DMS79 (cell line): ENCODE measurements at places on chromosomes 5 and 9.

DNA sequence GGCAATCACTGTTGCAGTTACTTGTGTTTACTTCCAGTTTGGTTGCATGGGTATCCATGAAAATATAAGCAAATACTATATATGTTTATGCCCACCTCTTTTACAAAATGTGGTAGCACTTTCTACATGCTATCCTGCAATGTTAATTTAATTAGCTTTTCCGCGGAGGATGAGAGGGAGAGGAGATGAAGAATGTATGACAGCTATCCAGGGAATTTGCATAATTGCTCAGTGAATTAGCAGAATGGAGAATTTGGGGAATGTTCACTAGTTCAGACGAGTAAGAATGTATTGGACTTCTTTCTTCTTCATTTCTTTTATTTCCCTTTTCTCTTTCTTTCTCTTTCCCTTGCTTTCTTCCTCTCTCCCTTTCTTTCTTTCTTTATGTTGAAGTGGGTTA lies 140.7 kb upstream of the SLC28A3 start:
- DNase-seq: no peak

DNA sequence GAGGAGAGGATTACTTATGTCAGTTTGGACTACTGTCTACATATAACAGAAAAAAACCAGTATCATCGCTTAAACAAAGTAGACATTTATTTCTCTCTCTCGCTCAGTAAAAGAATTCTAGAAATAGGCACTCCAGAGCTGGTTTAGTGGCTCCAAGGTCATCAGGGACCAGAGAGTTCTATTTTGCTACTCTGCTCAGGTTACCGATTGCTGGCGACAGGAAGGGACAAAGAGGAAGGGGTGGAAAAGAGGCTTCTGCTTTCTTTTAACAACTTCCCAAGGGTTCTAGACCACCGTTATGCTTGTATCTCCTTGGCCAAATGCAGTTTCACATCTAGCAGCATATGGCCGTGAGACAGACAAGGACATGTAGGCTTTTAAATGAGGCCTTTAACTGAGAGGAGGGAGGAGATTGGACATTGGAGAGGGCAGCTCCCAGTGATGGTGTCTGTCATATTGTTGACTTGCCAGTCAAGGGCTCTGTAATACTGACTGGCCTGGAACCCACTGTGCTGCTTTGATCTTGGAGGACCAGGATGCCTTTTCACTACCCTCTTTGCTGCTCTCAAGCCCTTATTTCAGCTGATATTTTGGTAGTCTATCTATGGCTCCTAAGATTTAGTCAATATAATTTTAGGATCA lies 15.6 kb upstream of the DCP2 start:
- DNase-seq: no peak

- DNase-seq: no peak
These were observed 197.2 kb upstream of the S1PR3 start for GRCh38 chr9:88794100-88794499.

DNA sequence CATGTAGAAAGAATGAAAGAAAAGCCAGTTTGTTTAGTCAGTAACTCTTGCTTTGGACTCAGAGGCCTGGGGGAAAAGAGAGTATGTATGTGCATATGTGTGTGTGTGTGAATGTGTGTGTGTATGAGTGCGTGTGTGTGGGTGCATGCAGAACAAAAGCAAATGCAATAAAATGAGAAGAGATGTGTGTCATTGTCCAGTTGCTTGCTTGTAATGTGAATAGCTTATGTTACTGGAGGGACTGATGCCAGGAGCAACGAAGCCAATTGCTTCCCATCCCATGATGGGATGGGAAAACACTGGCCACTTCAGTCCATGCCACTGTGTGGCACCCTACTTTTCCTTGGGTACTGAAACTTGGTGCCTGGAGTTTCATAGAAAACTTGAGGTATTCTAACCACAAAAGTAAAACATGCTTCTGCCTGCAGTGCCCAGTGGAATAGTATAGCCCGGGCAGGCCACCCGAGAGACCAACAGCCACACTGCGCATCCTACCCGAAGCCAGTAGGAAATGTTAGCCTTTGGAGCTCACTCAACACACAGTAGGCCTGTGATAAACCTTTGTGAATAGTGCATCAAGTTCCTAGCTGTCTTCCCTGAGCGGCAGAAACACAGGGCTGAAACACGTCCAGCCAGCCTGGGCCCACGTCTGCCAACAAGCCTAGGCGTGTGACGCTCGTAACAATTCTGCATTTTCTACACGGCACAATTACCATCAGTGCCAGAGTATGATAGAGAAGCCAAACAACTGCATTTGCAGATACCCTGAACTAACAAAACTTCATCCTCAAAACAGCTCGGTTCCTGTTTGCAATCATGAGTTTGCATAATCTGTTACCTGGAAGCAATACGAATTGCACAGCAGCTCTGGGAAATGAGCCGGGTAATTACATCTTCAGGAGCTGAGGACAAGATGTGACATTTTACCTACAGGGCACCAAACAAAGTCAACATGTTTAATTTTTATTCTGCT lies 198.1 kb downstream of the SYK start:
- no peak for DNase-seq

GRCh38 chr9:22813529-22813928 lies 366.9 kb downstream of the DMRTA1 start:
- no peak for DNase-seq

DNA sequence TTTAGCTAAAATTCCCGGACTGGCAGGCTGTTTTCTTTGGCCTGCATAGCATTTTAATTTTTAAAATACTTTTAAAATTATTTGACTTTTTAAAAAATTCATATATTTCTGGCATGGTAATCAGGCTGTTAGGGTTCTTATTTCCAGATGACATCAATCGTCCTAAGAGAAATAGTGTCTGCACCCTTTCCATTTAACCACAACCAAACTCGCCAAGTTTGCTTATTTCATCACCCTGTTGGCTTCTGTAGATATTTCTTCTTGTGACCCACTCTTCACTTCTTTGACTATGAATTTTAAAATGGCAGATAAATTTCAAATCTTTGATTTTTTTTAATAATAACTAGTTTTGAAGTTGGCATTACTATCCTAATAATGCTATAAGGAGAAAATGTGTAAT lies 675.7 kb upstream of the FTMT start:
- DNase-seq: no peak

DNA sequence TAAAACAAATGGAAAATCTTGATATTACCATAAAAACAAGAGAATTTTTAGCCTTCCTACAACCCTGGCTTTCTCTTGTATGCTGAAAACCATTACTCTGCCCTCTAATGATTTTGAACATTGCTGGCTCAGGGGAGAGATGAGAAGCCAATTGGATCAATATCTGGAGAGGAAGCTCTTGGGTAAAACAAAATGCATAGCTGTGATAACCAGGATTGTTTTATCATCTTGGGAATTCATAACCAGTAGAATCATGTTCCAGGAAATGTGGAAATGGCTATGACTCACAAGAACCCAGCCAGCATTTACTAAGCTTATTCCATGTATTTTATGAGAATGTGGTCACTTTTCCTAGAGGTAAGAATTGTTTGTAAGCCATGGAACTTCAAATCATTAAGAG lies 51.1 kb upstream of the CTNND2 start:
- no peak for DNase-seq

GRCh38 chr9:13053504-13053903 lies 226.0 kb downstream of the MPDZ start:
- no peak for DNase-seq

- DNase-seq: no peak
These were observed 149.8 kb upstream of the SLC28A3 start for GRCh38 chr9:84490206-84490841.

DNA sequence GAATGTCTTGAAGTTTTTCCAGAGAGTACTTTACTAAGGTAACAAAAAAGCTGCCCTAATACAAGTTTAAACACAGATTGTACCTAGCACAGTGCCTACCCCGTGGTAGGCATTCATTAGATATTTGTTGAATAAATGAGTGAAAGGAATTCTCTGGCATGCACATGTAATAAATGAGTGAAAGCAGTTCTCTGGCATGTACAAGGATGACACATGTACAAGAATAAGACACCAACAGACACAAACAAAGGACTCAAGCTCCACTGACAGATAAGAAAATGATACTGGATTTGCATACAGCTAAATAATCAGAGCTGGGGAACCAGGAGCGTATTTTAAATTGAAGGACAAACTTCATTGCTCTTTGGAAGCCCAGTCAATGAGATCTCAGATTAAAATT lies 535.8 kb downstream of the EFNA5 start:
- DNase-seq: no peak

- no peak for DNase-seq
These were observed 237.5 kb downstream of the CD180 start for GRCh38 chr5:66958980-66959641.

DNA sequence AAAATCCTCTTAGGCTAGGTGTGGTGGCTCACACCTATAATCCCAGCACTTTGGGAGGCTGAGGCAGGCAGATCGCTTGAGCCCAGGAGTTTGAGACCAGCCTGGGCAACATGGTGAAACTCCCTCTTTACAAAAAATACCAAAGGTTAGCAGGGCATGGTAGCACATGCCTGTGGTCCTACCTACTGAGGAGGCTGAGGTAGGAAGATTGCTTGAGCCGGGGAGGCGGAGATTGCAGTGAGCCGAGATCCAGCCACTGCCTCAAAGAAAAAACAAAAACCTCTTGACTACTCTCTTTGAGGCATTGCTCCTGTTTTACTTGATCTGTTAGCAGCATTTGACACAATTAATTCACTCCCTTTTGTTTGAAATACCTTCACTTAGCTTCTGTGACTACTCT lies 20.7 kb downstream of the KIF2A start:
- DNase-seq: no peak

DNA sequence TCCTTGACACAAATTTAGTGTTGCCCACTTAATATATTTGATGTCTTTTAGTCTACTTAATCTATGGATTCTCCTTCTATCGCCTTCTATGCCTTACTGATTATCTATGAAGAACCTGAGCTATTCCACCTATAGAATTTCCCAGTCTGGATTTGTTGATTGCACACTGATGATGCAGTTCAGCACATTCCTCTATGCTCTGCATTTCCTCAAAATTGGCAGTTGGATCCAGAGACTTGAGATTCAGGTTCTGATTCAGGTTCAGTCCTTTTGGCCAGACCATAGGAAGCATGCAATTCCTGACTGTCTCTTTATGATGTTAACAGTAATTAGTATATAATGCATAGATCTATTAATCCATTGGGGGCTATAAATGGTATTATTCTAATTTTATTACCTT lies 13.8 kb downstream of the SLC22A5 start:
- no peak for DNase-seq

- DNase-seq: no peak
These were observed 60.4 kb downstream of the USP20 start for GRCh38 chr9:129895376-129896268.

DNA sequence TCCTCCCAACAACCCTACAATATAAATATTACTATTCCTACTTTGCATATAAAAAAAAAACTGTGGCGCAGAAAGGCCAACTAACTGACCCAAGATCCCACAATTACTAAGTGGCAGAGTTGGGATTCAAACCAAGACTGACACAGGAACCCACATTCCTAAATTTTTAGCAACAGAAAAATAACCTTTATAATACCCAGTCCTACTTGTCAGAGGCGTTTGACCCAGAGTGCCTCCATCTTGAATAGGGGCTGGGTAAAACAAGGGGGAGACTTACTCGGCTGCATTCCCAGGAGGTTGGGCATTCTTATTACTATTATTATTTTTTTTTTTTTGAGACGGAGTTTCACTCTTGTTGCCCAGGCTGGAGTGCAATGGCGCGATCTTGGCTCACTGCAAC lies 2.0 kb upstream of the SLC30A5 start:
- DNase-seq: no peak

DNA sequence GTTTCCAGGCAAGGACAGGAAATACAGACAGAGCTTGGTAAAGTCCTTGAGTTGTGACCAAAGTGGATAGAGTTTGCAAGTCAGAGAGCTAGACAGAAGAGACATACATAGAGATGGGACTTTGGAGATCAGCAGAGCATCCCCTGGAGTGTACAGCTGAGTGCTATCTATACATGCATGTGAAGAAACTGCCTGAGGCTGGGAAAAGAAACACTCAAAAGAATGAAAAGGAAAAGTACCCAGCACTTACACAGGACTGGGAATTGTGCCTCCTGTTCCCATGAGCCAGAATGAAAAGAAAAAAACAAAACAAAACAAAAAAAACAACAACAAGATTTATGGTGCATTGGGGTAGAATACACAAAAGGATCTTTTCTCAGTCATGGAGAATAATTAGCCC lies 606.4 kb downstream of the ZNF608 start:
- DNase-seq: no peak

- DNase-seq: no peak
These were observed 663 bp upstream of the ZNF366 start for GRCh38 chr5:72507907-72508238.

DNA sequence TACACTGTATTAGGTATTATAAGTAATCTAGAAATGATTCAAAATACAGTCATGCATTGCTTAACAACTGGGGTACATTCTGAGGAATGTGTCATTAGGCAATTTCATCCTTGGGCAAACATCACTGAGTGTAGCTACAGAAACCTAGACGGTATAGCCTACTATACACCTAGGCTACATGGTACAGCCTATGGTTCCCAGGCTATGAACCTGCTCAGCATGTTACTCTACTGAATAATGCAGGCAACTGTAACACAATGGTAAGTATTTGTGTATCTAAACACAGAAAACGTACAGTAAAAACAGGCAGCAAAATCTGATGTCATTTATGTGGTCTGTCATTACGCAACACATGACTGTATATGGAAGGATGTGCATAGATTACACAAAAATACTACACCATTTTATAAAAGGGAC lies 96.8 kb downstream of the RAPGEF6 start:
- no peak for DNase-seq

DNA sequence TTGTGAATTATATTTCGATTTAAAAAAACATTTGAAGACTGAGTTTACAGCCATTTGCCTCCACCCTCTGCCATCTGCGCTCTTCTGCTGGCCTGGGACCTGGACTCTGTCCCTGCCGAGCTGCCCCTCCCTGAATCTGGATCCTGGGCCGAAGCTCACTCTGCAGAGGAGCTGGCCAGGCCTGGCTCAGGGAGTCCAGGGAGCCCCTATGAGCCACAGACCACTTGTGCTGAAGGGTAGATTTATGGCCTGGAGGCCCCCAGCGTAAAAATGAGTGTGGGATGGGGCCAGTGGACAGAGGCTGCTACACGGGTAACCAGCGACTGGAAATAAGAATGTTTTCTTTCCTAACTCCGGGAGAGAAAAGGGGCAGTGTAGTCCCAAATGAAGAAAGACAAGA lies 129.8 kb downstream of the FGF18 start:
- no peak for DNase-seq

DNA sequence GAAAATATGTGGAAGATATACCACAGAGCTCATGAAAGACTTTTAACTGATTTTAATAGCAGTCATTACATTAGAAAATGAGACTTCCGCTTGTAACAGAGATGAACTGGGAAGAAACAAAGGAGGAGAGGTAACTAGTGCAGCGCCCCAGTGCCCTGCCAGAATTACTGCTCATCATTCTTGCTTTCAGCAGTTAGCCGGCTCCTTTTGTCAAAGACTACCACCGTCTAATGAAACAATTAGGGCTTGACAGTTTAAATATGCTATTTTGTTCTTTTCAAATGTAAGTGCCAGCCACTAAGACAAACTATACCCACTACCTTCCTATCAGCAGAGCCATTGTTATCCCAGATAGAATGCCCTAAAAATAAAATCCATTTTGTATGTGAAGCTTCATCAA lies 328.4 kb downstream of the EFNA5 start:
- no peak for DNase-seq

- DNase-seq: no peak
These were observed 25.1 kb upstream of the CD180 start for GRCh38 chr5:67221487-67222242.

- DNase-seq: no peak
These were observed 10.8 kb downstream of the TSPAN17 start for GRCh38 chr5:176658007-176658599.

- no peak for DNase-seq
These were observed 66.7 kb downstream of the ZNF462 start for GRCh38 chr9:106929471-106930177.
